ELR (cell line): ENCODE measurements at places on chromosomes 2 and 18.
A peak's percentile ranks its signal among the peaks of the same experiment; 100 is the strongest.

- DNase-seq, result no peak
Measured at GRCh38 chr2:37630776-37631175, 40.7 kb downstream of the CDC42EP3 start.

GRCh38 chr2:55033076-55033742 is 17.0 kb downstream of the RTN4 start:
- DNase-seq, result no peak

GRCh38 chr2:128447538-128447995 is 128.9 kb upstream of the HS6ST1 start:
- no peak for DNase-seq

DNA sequence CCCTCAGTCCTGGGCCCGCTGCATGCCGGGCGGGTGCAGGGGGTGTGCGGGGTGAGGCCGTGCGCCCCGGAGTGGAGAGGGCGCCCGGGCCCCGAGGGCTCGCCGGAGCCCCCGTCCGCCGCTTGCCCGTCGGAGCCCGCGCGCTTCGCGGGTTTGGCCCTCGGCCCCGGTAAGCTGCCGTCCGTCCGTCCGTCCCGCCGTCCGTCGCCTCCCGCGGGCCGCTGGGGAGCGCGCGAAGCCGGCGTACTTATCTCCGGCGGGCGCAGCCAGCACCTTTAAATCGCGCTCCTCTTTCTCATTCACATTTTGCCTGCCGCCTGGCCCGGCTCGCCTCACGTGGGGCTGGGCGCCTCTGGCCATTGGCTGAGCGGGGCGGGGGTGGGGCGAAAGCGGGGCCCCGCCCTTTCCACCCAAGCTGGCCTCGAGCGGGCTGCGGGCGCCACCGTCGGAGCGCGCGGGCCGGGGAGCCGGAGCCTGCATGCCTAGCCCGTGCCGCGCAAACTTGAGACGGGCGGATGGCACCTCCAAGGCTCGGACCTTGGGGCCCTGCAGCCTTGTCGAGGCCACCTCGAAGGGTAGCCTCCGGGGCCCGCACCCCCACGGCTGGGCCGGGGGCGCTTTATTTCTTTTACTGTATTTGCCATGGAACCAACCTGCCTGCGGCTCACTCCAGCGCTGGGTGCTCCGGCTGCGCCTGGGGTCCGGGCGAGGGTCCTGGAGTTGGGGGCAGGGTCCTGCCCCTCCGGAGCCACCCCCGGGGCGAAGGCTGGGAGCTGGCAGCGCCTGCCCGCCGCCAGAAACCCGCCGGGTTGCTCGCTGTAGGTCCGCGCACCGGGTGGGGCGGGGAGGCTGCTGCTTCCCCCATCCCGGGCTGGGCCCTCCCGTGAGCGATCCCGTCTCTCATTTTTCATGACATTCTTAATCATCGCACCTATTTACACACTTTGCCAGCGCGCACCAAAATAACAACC is at the start of gene GBX2:
GBX2 (minus strand) TSS at position 277 of the 971 bp plus-strand sequence. CDS start 415 bp downstream, outside the sequence.
- DNase-seq, result peak; percentile 33

DNA sequence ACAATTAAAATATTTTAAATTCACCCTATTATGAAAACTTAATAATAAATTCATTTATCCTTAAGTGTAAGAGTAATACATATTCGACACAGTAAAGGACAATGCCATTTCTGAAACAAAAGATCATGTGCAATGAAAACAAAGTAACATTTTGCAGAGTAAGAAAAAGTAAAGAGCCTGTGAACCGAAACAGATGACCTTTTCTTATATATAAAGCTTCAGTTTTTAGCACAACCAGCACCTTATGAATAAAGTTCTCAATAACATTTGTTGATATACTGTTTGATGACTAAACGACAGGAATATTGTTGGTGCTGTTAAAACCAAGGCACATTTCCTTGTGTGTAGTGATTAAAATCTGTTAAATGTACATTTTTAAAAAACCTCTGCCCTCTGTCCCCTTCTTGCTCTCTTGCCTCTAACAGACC is 1.5 kb downstream of the PELI1 start:
- peak; percentile 48 for DNase-seq

GRCh38 chr18:70411876-70412435 is 123.1 kb downstream of the SOCS6 start:
- DNase-seq, result no peak

DNA sequence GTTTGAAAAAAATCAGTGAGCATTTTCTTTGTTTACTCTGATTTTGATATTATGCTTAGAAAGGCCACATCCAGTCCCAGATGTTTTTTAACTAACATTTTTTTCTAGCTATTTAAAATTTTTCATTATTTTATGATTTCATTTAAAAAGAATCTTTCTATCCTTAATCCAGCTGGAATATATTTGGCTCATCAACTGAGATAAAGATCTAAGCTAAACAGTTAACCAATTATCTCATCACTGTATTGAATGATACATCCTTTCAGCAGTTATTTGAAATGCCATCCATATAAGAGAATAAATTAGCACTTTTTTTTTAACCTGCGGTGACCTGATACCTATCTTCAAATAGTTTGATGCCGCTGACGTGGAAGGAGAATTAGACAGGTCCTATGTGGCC is 245.5 kb upstream of the COPS8 start:
- no peak for DNase-seq

GRCh38 chr2:230899287-230899686 is 25.8 kb downstream of the GPR55 start:
- no peak for DNase-seq

DNA sequence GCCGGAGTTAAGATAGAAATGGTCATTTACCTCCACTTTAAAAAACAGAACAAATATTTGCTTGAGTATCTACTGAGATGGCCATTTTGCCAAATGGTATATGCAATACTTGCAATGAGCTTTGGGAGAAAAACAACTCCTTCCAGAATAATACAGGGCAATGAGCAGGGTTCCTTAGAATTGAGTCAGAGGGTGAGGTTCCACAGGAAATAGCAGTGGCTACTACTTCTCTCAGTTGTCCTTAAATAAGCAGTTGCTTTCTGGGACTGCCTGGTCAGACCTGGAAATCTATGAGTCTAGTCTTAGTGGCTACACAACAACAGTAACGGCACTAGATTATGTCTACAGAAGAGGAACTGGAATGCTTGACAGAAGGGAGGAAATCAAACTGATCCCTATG is 80.9 kb upstream of the CCDC85A start:
- peak; percentile 59 for DNase-seq

DNA sequence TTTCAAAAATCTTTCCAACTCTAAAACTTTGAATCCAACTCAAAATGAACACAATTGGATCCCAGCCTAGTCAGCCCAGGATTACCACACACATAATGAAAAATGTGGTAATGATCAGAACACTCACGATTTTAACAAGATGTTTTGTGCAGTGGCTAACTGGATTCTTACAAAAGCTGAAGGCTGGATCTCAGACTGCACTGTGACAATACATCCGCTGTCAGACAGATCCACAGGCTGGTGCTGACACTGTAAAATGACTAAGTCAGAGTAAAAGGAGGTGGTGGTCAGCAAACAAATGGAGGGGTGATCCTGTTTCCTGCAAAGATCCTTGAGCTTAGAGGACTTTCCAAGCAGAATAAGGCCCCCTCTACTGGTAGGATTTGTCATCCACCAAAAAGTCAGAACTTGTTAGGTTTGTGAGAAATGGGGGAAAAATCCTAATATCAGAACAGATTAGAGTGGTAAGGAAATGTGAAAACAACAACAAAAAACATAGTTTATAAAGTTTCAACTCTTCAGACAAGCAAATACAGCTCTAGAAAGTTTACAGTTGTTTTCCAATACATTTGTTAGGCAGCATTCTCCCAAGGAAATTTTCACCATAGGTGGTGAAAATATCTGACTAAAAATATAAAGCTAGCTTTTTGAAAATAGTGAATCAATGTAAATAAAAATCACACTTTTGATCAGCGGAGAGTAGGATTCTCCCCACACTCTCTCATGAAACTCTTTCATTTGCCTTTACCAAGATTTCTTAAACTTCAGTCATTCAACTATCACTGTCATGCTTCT is 211.9 kb downstream of the AGPS start:
- DNase-seq, result peak; percentile 75

GRCh38 chr2:74715880-74716279 is 61.8 kb downstream of the SEMA4F start:
- no peak for DNase-seq

- DNase-seq, result no peak
Measured at GRCh38 chr2:234676783-234677450, 180.0 kb upstream of the ARL4C start.

DNA sequence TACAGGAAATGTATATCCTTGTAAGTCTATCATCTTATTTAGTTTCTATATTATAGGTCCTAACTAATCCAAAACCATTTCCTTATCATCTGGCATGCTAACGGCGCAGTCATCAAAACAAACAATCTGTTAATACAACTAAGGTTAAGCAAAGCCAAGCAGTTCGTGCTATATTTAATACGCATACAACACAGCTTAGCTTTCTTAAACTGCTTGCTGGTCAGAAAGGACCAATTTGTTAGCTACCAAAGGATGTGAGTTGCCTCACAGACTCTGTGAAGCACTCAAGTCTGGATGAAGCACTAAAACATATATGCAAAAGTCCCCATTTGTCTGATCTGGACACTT is 67.0 kb downstream of the ZEB2 start:
- DNase-seq, result peak; percentile 39

DNA sequence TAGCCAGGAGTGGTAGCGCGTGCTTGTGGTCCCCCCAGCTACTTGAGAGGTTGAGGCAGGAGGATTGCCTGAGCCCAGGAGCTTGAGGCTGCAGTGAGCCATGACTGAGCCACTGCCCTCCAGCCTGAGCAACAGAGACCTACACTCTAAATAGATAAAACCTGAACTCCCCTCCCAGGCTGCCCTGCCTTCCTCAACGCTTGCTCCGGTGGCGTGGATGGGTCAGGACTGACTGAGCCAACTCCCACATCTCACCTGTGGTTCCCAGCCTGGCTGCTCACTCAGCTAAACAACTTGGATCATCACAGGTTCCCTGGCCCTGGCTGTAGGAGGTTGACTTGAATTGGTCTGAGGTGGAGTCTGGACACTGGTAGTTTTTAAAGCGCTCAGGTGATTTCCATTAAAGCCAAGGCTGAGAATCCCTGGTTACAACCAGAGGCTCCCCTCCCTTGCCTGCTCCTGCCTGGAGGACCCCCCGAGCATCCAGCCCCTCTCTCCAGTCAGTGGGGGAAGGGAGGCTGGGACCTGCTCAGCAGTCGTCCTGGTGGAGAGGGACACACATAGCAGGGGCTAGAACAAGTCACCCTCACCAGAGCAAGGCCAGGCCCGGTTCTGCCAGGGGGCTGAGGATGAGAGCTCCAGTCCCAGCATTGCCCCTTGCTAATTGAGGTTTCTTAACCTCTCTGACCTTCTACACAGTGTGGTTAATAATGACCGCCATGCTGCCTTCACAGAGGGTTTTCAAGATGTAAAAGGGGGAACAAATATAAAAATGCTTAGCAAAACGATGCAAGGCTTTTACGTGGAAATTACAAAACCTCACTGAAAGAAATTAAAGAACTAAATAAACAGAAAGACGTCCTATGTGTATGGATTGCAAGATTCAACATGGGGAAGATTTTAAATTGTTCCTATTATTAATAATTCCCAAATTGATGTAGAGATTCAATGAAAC is 46.9 kb upstream of the TAF1B start:
- peak; percentile 19 for DNase-seq

DNA sequence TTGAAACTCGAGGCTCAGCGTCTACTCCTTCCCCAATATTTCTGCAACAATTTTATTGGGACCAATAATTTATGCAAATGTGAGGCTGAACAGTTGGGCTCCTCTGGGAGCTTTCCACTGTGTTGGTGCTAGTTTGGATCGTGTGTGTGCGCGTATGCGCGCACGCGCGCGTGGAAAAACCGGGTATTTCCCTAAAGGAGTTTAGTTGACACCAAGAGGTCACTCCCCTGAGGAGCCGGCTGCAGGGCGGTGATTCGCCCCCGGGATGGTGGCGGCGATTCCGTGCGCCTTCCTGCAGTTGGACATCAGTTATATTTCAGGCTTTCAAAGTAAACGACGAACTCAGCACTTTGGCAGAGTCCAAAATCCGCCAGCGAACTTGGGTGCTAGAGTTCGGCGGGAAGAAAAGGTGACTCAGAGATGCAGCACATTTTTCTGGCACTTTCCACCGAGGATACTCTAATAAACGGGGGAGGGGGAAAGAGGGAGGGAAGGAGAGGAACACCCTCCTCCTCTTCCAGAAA is 186.5 kb upstream of the FANCL start:
- peak; percentile 55 for DNase-seq
